ENCODE measurements at places on chromosomes 5 and 9.

GRCh38 chr9:121633736-121634135 is 17.7 kb upstream of the DAB2IP start:
- DNase-seq, result no peak

- DNase-seq, result no peak
Measured at GRCh38 chr5:94432499-94432898, 185.9 kb downstream of the KIAA0825 start.

- no peak for DNase-seq
Measured at GRCh38 chr5:153515301-153515700, 24.8 kb downstream of the GRIA1 start.

DNA sequence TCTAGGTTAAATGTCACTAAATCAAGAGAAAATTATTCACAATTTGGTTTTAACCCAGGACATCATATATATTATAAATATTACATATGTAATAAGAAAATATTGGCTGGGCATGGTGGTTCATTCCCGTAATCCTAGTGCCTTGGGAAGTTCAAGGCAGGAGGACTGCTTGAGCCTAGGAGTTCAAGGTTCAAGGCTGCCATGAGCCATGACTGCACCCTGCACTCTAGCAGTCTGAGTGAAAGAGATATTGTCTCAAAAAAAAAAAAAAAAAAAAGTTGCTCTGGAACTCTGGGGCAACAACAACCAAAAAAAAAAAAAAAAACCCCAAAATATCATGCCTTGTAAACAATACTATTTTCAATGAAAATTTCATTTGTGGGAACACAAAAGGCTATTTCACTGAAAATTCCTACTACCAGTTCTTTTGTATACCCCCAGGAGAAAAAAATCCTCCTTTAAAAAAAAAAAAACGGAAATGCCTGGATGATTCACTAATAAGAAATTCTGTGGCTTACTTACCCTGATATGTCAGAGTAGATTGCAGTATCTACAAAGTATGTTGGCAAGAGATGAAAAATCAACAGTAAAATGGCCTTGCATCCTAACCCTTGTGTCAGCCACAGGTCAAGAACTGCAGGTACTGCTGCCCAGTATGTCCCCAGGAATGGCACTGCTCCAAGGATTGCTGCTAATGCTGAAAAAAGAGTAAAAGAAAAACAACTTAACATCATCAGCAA is 22.6 kb upstream of the CTNNAL1 start:
- no peak for DNase-seq

- no peak for DNase-seq
Measured at GRCh38 chr9:119689879-119690278, 320.6 kb upstream of the BRINP1 start.

DNA sequence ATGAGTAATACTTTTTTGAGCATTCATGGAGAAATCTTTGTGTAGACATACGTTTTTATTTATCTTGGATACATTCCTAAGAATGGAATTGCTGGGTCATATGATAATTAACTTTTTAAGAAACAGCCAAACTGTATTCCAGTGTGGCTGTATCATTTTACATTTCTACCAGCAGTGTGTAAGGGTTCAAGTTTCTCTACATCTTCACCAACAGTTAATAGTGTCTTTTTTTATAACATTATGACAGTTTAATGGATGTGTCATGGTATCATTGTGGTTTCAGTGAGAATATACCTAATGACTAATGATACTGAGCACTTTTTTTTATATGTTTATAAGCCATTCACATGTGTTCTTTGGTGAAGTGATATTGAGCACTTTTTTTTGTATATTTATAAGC is 52.4 kb downstream of the NIPBL start:
- no peak for DNase-seq

GRCh38 chr5:112738191-112738560 is 491 bp downstream of the APC start:
- no peak for DNase-seq

DNA sequence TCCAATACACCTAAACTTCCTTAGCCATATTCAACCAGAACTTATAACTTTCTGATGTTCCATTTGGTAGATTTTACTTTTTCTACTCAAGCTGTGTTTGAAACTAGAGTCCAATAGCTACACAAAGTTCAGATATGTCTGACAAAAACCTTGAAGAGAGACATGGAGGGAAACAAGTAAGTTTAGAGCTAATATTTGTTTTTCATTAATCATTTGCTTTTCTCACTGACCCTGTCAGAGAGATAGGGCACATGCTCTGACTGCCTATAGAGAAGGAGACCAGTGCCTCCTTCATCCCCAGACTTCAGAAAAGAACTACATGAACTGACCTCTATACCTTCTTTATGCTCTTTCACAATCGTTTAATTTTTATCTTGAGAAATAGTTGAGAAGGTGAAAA is 157.0 kb upstream of the PPP1R2B start:
- DNase-seq, result no peak

DNA sequence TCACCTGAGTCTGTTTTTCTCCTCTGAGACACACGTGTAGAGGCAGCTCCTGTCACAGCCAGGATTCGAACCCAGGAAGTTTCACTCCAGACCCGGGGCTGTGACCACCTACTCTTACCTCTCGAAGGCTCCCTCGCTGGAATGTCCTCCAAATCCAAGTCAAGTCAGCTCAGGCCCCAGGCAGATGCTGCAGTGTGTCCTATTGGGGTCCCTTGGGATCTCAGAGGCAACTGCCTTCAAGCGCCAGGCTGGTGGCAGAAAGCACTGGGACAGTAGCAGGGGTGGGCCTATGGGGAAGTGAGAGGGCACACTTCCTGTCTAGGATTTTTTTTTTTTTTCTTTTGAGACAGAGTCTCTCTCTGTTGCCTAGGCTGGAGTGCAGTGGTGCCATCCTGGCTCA is 762 bp upstream of the ST6GALNAC4 start:
- DNase-seq, result no peak
